ENCODE measurements at places on chromosomes 11 and 22.

GRCh38 chr22:38696606-38697424, 3.9 kb downstream of the JOSD1 start:
- peak overlapping the region; percentile 94 for H3K27ac ChIP-seq
- H3K27me3 ChIP-seq: no peaks in the 10 kb centered on the region
- no peak for DNase-seq
- H3K4me3 ChIP-seq: peak overlapping the region; percentile 91
- peaks cover 57% of the 10 kb centered on the region for H3K4me1 ChIP-seq

GRCh38 chr11:44912270-44912987, 38.3 kb downstream of the TP53I11 start:
- H3K4me1 ChIP-seq: peaks cover 3% of the 10 kb centered on the region
- DNase-seq: no peak
- H3K36me3 ChIP-seq: no peaks in the 10 kb centered on the region
- H3K27ac ChIP-seq: no peak overlapping the region
- no peaks in the 10 kb centered on the region for H3K27me3 ChIP-seq

GRCh38 chr22:40939202-40939601, 12.0 kb upstream of the RBX1 start:
- H3K4me1 ChIP-seq: no peaks in the 10 kb centered on the region
- H3K27ac ChIP-seq: no peak overlapping the region
- H3K4me3 ChIP-seq: no peak overlapping the region
- no peaks in the 10 kb centered on the region for H3K36me3 ChIP-seq
- H3K27me3 ChIP-seq: no peaks in the 10 kb centered on the region
- DNase-seq: no peak

GRCh38 chr11:106076171-106076918, 802 bp downstream of the KBTBD3 start:
- H3K4me1 ChIP-seq: peaks cover 29% of the 10 kb centered on the region
- H3K36me3 ChIP-seq: peaks cover 14% of the 10 kb centered on the region
- no peaks in the 10 kb centered on the region for H3K27me3 ChIP-seq

- peaks cover 25% of the 10 kb centered on the region for H3K27me3 ChIP-seq
- H3K27ac ChIP-seq: peak overlapping the region; percentile 13
- DNase-seq: no peak
- no peaks in the 10 kb centered on the region for H3K36me3 ChIP-seq
These were observed 13.5 kb upstream of the DTX4 start for GRCh38 chr11:59158206-59159068.

DNA sequence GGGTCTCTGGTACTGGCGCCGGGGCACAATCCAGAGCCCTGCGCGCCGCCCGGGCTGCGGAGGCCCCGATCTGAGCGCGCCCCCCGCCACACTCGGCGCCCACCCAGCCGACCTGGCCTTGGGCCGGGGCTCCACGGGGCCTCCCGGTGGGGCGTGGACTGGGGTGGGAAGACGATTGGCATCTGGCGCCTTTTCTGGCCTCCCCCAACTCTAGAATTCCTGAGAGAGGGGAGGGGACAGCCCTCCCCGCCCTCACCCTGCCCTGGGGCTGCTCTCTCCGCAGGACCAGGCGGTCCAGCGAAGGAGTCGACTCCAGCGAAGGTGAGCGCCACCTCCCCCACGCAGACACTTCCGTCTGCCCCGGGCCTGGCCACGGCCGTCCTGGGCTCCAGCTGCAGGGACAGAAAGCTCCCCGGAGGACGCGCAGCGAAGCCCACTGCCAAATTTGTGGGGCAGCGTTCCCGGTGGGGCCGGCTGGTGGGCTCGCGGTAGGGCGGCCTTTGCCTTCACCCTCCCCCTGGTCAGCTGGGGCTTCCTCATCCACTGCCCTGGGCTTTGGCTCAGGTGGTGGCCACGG, 593 bp downstream of the SSH3 start:
- H3K4me3 ChIP-seq: peak overlapping the region; percentile 63
- peaks cover 20% of the 10 kb centered on the region for H3K4me1 ChIP-seq
- peaks cover 2% of the 10 kb centered on the region for H3K36me3 ChIP-seq
- no peak for DNase-seq

GRCh38 chr11:117953024-117953671, 23.9 kb upstream of the TMPRSS13 start:
- H3K27me3 ChIP-seq: peaks cover 48% of the 10 kb centered on the region
- no peaks in the 10 kb centered on the region for H3K36me3 ChIP-seq
- H3K27ac ChIP-seq: no peak overlapping the region
- DNase-seq: peak; percentile 27
- no peak overlapping the region for H3K4me3 ChIP-seq
- H3K4me1 ChIP-seq: no peaks in the 10 kb centered on the region

GRCh38 chr22:24433001-24433827, 5.8 kb downstream of the ADORA2A start:
- no peaks in the 10 kb centered on the region for H3K36me3 ChIP-seq
- H3K4me1 ChIP-seq: peaks cover 52% of the 10 kb centered on the region
- H3K4me3 ChIP-seq: no peak overlapping the region

GRCh38 chr22:31096657-31097279, 10.6 kb downstream of the SELENOM start:
- H3K27ac ChIP-seq: no peak overlapping the region
- no peak for DNase-seq
- peaks cover 3% of the 10 kb centered on the region for H3K4me1 ChIP-seq

DNA sequence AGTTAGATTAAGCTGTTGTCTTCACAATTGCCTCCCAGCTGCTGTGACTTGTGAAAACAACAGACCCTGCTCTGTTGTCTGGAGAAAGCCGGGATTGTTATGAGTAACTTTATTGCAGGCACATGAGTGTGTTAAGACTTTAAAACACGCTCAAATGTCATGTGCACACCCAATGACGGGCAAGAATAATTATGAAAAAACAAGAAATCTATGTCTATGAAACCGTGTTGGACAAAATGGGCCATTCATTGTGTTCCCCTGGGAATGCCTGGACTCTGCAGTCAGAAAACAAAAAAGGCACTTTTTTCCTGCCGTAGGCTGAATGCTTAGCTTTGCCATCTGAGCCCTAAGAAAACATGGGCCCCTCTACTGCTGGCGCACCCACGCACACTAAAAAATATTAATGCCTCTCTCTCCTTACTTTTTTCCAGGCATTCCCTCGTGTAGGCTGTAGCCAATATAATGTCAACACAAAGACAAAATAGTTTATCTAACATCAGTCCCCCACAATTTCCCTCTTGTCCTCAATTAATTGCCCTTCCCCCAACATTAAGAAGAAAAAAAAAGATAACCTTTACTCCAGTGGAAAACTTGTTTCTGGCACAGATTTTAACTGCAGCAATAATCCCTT, 207.9 kb downstream of the SOX6 start:
- DNase-seq: no peak
- H3K27me3 ChIP-seq: no peaks in the 10 kb centered on the region
- H3K4me1 ChIP-seq: peaks cover 46% of the 10 kb centered on the region
- H3K36me3 ChIP-seq: no peaks in the 10 kb centered on the region
- H3K4me3 ChIP-seq: peak overlapping the region; percentile 50

DNA sequence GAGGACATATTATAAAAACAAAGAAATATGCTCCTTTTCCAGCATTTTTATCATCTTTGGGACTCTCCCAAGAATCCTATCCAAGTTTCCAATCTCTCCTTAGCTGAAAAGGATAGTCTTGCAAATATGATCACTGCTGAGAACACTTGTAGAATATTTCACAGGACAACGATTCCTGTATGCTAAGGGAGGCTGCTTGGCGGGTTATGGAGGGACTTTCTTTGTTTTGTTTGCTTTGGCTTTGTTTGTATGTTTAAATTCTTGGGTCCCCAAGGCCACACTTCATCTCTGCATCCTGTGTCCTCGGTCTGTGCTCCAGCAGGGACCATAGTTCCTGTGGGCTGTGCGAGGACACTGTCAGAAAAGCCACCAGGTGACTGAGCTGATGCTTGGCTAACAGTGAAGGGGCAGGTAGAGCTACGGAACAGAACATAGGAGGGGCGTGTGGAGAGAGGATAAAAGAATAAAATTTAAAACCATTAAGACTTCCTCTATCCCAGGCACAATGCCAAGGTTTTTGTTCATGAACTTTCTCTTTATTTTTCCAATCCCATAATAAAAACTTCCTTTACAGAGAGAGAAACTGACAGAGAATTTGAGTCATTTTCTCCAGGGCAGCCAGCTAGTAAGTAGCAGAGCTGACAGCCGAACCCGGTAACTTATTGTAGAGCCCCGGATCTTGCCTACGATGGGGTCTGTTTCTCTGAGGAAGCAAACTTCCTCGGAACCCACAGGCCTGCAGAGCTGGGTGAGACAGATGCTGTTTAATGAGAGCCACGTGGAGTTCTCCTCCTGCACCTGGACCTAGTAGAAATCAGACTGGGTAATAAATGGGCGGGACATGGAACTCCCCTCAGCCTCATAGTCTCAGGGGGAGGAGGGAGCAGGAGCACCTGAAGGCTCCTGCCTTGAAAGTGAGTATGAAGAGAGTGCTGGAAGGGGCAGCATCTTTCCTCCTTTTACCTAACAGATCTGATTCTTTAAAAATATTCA, at the start of gene IZUMO1R:
IZUMO1R (plus strand) TSS at position 615 of the 993 bp plus-strand sequence. CDS start 1,057 bp downstream, outside the sequence.
- H3K27me3 ChIP-seq: peaks cover 11% of the 10 kb centered on the region
- no peaks in the 10 kb centered on the region for H3K36me3 ChIP-seq
- H3K4me1 ChIP-seq: peaks cover 4% of the 10 kb centered on the region
- H3K4me3 ChIP-seq: no peak within 1 kb of the TSS

GRCh38 chr11:128738942-128739341, 45.1 kb downstream of the FLI1 start:
- no peak overlapping the region for H3K4me3 ChIP-seq
- H3K36me3 ChIP-seq: peaks cover 15% of the 10 kb centered on the region
- no peak for DNase-seq
- H3K27ac ChIP-seq: no peak overlapping the region
- peaks cover 21% of the 10 kb centered on the region for H3K4me1 ChIP-seq

DNA sequence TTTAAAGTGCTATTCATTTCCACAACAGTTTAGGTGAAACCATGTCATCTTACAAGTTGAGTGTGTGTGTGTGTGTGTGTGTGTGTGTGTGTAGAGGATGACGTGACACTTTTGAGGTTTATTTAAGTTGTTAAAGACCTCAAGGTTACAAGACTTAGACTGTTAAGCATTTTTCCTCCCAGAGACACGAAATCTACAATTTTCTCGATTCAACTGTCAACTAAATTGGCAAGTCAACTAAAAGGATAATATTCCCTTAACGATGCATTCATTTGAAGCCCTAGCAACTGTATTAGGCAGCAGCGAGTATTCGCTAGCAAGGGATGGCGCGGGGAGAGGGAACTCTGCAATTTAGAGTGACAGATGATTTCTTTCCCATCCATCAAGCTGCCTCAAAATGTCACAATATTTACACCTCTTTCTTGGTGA, 17.6 kb upstream of the BDNF start:
- H3K36me3 ChIP-seq: no peaks in the 10 kb centered on the region
- peak overlapping the region; percentile 89 for H3K4me3 ChIP-seq
- no peak for DNase-seq
- peaks cover 33% of the 10 kb centered on the region for H3K4me1 ChIP-seq
- H3K27ac ChIP-seq: peak overlapping the region; percentile 99
- H3K27me3 ChIP-seq: peaks cover 23% of the 10 kb centered on the region

GRCh38 chr11:107631931-107632330, 41.0 kb downstream of the ELMOD1 start:
- peaks cover 57% of the 10 kb centered on the region for H3K27me3 ChIP-seq
- no peak for DNase-seq
- no peaks in the 10 kb centered on the region for H3K36me3 ChIP-seq
- H3K4me1 ChIP-seq: no peaks in the 10 kb centered on the region
- H3K27ac ChIP-seq: no peak overlapping the region

DNA sequence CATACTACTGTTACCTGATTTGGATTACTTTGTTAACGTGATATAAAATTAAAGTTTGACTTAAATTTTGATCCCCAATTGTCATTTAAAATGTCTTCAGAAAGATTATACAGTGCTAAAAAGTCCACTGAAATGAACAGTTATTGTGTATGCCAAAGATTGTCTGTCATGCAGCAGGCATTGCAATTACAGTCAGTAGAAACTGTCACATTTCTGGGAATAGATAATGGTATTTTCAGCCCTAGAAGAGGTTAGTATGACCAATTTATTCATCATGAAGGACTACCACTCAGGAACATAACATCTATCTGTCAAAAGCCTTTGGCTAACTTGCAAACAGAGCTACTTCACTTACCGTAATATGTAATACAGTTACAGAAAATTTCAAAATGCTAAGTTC, 852.5 kb upstream of the TENM4 start:
- no peaks in the 10 kb centered on the region for H3K36me3 ChIP-seq
- H3K4me3 ChIP-seq: no peak overlapping the region
- no peak overlapping the region for H3K27ac ChIP-seq

- no peak overlapping the region for H3K27ac ChIP-seq
- DNase-seq: no peak
These were observed 147.5 kb upstream of the CTSC start for GRCh38 chr11:88484873-88485621.

DNA sequence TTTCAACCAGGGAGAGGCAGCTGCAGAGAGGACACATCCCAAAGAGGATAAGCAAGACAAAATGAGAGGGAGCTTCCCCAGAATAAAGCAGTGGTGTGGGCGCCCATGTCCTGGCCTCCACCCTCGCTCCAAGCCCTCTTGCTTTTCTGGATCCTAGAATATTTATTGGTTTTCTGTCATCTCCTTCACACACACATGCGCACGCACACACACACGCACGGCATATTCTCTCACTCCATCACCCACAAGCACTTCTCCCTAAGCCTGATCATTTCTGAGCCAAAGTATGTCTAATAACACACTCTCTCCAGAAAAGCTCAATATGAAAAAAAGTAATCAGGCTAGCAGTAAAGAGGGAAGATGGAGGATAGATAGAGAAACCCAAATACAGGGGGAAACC, 7.6 kb downstream of the IGSF9B start:
- H3K4me1 ChIP-seq: peaks cover 15% of the 10 kb centered on the region
- peaks cover 30% of the 10 kb centered on the region for H3K27me3 ChIP-seq
- H3K27ac ChIP-seq: no peak overlapping the region
- no peaks in the 10 kb centered on the region for H3K36me3 ChIP-seq
- H3K4me3 ChIP-seq: no peak overlapping the region

GRCh38 chr22:32469799-32470212, 4.8 kb upstream of the FBXO7 start:
- no peaks in the 10 kb centered on the region for H3K36me3 ChIP-seq
- no peak overlapping the region for H3K4me3 ChIP-seq
- H3K4me1 ChIP-seq: peaks cover 10% of the 10 kb centered on the region

Data from osteocyte (in vitro differentiated cells).